ENCODE measurements at places on chromosomes 2 and 18.
A peak's percentile ranks its signal among the peaks of the same experiment; 100 is the strongest.

DNA sequence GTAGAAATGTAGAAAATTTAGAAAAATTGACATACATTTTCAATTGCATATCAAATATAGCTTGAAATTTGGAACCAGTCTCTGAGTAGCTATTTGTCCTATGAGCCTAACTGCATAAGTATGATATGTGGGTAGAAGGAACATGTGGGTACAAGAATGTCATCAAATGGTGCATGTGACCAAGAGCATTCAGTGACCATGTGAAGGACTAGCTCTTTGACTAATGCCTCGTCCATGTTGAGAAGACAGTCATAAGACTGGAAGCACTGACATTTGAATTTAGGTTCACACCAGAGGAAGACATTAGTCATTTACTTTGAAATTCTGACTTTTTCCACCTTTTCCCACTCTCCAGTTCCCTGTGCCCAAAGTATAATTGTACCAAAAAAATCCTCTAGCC, 12.6 kb downstream of the MRPL44 start:
- no peak for DNase-seq

- no peak for DNase-seq
Observed at GRCh38 chr18:9751371-9752031, 43.4 kb downstream of the RAB31 start.

- peak; percentile 4 for DNase-seq
Observed at GRCh38 chr2:218895326-218895725, 14.7 kb downstream of the WNT10A start.

GRCh38 chr2:65754219-65754618, 321.8 kb upstream of the SPRED2 start:
- no peak for DNase-seq

DNA sequence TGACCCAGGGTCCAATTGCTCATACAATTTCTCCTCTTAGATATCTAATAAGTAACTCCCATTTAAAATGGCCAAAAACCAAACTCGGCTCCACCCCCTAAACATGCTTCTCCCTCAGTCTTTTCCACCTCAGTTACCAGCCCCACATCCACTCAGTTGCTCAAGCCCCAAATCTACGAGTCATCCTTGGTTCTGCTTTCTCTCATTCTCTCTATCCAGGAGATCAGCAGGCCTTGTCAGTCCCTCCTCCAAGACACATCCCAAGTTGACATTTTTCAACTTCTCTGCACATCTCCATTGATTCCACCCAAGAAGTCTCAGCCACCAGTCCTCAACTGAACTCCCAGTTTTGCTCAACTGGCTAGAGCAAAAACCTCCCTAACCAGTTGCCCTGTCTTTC, 40.5 kb upstream of the RTN4 start:
- DNase-seq, result no peak

- DNase-seq, result no peak
Observed at GRCh38 chr2:185475914-185476313, 262.7 kb upstream of the FSIP2 start.

DNA sequence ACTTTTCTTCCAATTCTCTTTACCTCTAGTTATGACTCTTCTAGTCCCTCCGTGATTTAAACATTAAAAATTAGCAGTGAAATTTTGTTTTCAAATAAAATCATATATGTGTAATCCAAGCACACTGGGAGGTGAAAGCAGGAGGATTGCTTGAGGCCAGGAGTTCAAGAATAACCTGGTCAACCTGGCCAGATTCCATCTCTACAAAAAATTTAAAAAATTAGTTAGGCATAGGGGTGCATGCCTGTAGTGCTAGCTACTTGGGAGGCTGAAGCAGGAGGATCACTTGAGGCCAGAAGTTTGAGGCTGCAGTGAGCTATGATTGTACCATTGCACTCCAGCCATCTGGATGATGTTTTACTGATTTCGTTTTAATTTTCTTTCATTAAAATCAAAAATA, 7.0 kb upstream of the VSNL1 start:
- no peak for DNase-seq

DNA sequence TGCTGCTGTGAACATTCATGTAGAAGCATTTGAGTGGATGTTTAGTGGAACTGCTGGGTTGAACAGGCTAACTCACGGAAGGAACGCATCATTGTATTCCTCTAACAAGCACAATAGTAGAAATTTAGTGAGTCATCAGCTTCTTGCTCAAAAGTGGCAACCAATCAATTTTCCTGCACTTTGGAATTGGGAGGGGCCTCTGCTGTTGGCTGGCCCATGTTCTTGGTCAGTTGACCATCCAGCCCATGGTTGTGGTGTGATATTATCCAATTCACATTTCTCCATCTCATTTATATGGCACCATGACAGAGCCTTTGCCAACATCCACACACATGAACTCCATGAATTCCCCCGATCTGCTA, 95.0 kb downstream of the TNFRSF11A start:
- no peak for DNase-seq

DNA sequence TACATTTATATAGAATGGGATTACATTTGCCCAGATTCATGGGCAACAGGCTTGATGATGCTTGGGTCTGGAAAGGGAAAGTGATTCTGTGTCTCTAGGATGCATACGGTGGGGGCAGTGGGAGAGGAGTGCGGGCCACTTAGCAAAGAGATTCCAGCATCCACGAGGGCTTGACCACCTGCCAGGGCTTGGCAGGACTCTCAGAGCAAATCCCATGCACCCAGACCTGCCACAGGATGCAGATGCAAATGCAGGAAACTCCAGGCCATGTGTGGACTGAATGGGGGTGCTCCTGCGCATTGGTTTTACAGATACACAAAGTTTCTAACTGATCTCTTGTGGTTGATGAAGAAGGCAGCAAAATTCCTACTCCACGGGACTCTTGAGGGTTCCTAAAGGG, 334.7 kb downstream of the CYRIA start:
- DNase-seq, result no peak

DNA sequence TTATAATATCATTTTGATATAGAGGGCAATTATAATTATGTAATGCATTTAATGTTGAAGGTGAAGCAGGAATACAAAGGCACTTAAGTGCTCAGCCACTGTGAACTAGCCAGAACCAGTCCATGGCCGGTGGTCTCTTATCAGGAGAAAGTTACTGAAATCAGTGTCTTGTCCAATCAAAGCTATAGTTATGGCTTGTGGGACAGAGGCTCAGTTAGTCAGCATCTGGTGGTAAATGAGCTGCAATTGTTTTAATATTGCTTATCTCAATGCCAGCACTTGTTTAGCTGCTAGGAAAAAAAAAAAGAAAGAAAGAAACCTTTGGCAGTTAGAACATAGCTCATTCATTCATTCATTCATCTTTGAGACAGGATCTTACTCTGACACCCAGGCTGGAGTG, 3.8 kb upstream of the ALS2 start:
- no peak for DNase-seq

DNA sequence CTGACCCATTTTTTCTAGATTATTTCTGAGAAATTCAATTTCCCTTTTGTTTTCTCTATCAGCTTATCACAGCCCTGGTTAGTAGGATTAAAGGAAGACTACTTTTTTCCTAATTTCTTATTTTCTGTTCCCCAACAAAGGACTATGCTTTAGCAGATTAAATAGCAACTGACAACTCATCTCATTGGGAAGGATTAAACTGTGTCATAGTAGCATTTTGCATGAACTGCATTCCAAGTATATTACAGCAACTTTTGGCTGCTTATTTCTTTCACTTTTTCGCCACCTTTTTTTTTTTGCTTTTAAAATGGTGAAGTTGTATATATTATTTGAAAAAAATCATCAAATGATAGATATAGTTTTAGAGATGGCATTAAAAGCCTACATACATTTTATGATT, 570.3 kb downstream of the FBXO15 start:
- DNase-seq, result no peak

DNA sequence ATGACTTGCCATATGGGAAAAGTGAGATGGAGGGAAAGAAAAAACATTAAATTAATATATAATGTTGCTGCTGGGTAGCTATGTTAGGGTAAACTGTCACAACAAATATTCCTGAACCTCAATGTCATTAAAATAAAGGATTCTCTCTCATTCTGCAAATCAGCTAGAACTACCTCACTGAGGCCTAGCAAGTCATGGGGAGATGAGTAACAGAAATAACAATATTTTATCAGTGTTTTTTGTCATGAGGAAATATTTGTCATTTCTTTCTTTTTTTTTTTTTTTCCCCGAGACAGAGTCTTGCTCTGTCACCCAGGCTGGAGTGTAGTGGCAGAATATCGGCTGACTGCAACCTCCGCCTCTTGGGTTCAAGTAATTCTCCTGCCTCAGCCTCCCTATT, 1282.3 kb upstream of the NRXN1 start:
- DNase-seq, result no peak

- DNase-seq, result no peak
Observed at GRCh38 chr2:65649811-65650589, 217.6 kb upstream of the SPRED2 start.

DNA sequence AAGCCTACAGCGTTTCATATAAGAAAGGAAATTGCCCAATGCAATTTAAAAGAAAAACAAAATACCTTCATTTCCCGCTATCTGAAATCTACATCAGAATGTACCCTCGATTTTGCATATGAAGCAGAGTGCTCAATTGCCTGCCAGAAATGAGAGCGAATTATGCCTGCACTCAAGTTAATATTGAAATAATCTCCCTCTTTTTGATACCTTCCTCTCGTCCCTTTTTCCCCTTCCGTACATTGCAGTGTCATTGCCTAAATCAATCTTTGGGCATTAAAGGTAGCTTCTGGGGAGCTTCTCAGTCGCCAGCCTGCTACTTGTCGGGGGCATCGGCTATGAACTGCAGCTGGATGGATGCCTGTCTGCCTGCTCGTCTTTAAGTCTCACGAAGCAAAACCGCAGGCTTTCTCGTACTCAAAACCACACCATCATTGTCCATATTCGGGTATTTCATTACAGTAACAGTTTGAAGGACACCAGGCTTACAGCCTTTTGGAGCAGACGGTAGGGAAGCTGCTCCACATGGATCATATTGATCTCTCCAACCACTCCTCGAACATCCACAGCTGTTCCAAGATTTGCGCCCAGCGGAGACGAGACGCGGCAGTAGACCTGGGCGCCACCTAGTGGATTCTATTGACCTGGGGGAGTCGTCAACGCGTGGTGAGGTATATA, 64.0 kb upstream of the HNRNPA3 start:
- peak; percentile 14 for DNase-seq

DNA sequence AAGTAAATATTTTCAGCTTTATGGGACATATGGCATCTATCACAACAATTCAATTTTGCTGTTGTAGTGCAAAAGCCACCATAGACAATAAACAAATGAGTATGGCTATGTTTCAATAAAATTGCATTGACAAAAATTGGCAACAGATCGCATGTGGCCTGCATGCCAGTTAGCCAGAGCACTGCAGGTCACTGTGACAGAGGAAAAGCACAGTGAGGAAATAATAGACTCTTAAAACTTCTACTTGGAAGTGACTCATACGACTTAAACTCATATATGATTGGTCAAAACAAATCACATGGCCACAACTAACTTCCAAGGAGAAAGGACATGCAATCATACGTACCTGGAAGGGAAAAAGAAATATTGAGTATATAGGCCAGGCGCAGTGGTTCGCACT, 44.4 kb downstream of the EXOC6B start:
- no peak for DNase-seq

Data from GM12891 (cell line).